AG04450 (cell line): ENCODE measurements at places on chromosomes 16 and 17.

GRCh38 chr17:80101946-80102663 lies 724 bp downstream of the GAA start:
- no peak for DNase-seq

DNA sequence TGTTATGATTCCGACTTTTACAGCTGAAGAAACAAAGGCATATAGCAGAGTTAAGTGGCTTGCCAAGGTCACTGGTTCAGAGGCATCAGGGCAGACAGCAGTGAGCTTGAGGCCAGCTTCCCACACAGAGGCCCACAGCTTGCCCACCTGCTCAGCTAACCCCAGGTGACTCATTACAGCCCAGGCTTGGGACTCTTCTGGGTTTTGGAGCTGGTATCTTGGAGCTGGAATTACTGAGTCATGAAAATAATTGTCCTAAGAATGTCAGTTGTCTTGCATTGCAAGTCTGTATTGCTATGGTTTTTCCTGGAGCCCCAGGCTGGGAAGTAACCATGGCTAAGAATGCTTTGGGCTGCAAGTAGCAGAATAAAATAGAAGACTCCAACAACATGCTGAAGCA lies 32.4 kb upstream of the IRX3 start:
- DNase-seq = no peak

GRCh38 chr16:17384471-17384870 lies 86.3 kb downstream of the XYLT1 start:
- no peak for DNase-seq

DNA sequence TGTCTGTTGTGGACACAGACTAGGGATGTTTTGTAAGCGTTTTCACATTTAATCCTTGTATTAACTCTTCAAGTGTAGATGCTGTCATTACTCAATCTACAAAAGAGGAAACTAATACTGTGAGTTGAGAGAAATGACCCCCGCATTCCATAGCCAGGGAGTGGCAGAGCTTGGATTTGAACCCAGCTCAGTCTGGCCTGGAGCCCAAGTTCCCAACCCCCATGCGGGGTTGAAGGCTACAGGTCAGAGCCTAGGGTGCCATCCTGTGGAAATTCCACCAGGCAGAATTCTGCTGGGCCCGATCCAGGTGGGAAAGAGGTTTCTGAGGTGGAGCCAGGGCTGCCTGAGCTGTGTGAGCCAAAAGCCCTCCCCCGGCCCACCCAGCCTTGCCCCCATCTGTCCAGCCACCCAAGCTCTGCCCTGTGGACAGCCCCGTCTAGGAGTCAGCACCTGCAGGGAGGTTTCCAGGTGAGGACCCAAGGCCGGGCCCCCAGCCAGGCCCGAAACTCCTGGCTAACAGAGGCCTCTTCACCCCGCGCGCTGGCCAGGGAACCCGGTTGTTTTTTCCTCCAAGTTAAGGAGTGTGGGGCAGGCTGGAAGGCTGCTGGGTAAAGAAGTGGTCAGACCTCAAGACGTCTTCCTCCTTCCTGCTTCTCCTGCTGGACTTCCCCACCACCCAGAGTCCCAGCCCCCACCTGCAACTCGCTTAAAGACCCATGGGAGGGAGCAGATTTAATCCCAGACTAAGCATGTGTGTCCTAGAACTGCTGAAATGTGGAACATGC lies 5.7 kb downstream of the MMP15 start:
- DNase-seq = no peak

- DNase-seq = no peak
Observed at GRCh38 chr16:30665155-30665829, 7.1 kb downstream of the FBRS start.

GRCh38 chr17:6421700-6422604 lies 13.0 kb downstream of the AIPL1 start:
- peak; percentile 32 for DNase-seq

DNA sequence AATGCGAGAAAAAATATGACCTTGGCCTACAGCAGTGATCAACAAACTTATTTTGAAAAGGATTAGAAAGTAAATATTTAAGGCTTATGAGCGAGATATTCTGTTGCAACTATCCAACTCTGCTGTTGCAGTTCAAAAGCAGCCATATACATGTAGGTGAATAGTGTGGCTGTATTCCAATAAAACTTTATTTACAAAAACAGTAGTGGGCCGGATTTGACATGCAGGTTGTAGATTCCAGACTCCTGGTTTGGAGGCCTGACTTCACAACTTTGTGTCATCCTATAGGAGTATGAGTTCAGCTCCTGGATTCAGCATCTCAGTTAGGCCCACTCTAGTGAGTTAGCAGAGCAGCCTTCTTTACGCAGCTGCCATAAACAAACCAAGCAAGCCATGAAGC lies 386.3 kb downstream of the CDH13 start:
- DNase-seq = no peak
